ENCODE measurements at places on chromosomes 12 and 14.

GRCh38 chr12:13094367-13094766, 9.1 kb downstream of the GSG1 start:
- DNase-seq = no peak

DNA sequence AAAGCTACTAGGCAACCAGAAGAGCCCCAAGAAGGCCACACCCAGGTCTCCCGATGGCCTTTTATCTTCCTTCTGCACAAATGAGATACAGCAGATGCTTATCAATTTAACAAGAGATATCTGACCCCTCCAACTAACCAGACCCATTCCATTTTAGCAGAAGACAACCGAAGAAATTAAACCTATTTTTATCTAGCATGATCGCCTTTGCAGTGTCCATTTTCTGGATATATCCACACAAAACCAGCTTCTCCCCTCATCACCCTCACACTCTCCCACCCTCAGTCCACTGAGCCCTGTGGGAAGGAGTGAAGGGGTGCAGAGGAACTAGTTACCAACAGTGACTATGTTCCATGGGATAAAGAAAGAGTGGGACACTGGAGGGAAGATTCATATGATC, 20.9 kb upstream of the DHRS4 start:
- DNase-seq = no peak

- no peak for DNase-seq
These were observed 581.2 kb downstream of the LRFN5 start for GRCh38 chr14:42187846-42188245.

GRCh38 chr12:3920351-3921150, 47.4 kb upstream of the PARP11 start:
- no peak for DNase-seq

GRCh38 chr14:68217791-68218340, 398.3 kb downstream of the RAD51B start:
- DNase-seq = no peak

GRCh38 chr12:109994401-109995175, 1.6 kb downstream of the GIT2 start:
- no peak for DNase-seq

DNA sequence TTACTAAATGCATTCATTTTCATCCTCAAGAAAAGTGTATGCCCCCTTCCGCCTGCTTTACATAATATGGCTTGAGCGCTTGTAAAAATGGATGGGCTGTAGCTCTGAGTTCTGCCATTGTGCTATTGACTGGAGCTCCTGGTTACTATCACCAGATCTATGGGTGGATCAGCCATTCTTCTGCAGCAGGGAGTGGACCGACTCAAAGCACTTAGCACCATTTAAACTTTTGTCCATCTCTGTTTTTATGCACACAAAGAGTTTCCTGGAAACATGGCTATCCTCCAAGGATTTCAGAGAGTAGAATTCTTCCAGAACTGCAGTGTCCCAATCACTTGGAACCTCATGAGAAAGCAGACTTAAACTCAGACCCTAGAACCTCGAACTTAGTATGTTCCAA, 4.5 kb upstream of the NUMB start:
- DNase-seq = no peak

- peak; percentile 76 for DNase-seq
These were observed 985.7 kb upstream of the FBXO33 start for GRCh38 chr14:40417777-40418401.

GRCh38 chr12:130557886-130558765, 158.0 kb downstream of the RIMBP2 start:
- peak; percentile 65 for DNase-seq

DNA sequence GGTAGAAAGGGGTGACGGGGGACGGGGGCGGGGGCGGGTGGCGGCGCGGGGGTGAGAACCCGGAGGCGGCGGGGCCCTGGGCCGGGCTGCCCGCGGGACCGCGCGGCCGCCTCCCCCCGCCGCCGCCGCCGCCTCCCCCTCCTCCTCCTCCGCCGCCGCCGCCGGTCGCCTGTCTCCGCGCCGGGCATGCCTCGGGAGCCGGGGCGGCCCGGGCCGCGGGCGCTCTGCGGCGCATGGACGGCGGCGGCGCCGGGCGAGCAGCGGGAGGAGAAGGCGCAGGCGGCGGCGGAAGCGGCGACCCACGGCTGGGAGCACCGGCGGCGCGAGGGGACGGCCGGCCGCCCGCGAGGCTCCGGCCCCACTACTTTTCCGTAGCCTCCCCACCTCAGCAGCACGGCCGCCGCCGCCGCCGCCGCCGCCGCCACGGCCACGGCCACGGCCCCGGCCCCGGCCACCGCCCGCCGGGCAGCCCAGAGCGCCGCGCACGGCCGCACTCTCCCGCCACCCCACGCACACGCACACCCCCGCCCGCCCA, at the start of gene NPAS3:
TSS of gene NPAS3 (plus strand) at position 161 of the 535 bp plus-strand sequence.
- DNase-seq = no peak

- DNase-seq = no peak
These were observed 193.6 kb upstream of the GARIN6 start for GRCh38 chr12:99453836-99454538.

DNA sequence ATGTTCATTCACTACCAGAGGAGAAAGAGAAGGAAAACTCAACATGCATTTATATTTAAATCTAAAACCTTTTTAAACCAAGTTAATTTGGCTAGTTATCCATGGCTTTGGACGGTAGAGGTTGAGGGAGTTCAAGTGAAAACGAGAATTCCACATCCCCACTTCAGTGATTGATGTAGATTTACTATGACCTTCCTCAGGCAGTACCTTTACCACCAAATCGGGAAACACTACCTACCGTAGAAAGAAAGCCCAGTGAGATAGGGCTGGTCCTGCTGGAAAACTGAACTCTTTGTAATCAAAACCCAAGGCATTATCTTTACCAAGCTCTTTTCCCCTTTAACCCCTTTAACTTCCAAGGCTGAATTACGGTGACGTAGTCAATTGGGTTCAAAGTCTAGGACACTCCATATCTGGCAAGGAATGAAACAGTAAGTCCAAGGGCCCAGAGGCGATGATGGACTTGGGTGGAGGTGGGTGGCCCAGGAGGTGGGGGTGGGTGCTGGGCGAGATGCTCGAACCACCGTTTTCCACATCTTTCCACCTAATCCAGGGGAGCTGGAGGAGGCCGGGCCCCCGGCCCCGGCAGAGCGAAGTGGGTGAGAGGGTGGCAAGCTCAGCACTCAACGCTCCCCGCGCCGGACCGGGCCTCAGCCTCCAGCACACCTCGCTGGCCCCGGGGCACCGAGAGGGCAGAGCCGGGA, 618 bp downstream of the SEC23A start:
- peak; percentile 10 for DNase-seq

GRCh38 chr14:99186956-99187690, 84.9 kb downstream of the BCL11B start:
- DNase-seq = no peak

DNA sequence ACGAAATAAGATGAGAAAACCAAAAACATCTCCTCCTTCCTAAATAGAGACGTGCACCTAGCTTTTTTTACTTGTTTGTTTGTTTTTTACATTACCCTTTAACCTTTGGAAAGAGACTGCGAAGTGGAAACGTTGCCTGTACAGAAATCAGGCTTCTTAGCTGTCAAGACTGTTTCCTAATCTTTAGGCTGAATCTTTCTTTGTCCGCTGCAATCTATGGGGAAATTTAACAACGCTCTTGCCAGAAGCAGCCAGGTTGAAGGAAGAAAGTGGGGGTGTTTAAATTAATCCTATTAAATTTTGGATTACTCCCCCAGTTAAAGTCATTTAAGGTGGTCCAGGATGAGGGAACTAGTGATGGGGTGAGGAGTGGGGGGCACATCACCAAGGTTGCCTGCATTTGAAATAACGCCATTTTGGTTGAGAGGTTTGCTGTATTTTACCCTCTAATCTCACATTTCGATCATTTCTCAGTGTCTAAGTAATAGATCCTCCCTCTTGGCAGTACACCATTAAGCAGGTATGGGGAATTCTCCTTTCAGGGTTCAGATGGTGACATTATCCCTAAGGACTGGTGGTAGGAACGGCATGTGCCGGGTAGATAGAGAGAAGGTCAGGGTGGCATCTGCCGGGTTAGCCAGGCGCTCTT, 2.6 kb downstream of the FLRT2 start:
- no peak for DNase-seq

DNA sequence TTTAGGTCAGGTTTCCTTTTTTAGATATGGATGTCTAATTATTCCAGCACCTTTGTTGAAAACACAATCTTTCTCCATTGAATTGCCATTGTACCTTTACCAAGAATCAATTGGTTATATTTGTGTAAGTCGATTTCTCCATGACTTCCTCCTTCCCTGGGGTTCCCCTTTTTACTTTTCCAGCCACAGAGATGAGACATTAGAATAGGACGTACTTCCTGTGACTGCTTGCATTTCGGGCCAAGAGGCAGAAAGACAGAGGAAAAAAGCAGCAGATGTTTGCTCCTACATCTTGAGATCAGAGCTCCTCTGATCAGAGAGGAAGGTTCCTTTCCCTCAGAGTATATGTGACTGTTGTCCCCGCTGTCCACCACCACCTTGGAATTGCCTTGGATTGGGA, 453.7 kb upstream of the RGS6 start:
- DNase-seq = no peak

DNA sequence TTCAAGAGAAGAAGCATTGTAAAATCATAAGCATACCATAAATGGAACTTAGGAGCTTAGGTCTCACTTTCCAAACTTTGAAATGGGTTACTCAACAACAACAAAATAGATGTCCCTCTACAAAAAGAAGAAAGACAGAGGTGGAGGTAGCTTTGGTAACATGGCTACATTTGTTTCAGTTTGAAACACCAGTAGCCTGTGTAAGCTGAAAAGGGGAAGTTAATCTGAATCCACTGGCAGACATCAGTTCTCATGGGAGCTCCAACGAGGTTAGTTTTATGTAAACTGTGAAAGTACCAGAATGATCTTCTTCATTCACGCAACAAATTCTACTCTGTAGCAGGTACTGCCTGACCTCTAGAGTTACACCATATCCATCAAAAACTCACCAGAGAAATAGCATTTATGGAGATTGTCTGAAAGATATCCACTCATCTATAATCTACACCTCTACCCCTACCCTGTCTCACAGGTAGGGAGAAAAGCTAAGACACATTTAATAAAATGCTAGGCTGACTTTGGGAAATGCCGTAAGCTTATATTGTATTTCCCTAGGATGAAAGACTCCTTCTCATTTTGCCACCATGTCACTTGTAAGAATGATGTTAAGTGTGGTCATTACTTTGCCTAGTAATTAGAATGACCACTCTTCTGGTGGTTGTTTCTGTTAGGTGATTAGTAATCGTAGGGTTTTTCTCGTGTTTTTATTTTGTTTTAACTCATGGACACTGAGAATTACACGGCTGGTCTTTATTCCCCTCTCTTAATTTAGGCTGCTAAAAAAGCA, 224.1 kb downstream of the ASCL1 start:
- DNase-seq = no peak

GRCh38 chr14:89681086-89682018, 264.3 kb upstream of the FOXN3 start:
- no peak for DNase-seq

GRCh38 chr14:26606729-26607312, 9.0 kb upstream of the NOVA1 start:
- DNase-seq = no peak

- no peak for DNase-seq
These were observed 1131.1 kb downstream of the TMEM121 start for GRCh38 chr14:106657460-106657859.

DNA sequence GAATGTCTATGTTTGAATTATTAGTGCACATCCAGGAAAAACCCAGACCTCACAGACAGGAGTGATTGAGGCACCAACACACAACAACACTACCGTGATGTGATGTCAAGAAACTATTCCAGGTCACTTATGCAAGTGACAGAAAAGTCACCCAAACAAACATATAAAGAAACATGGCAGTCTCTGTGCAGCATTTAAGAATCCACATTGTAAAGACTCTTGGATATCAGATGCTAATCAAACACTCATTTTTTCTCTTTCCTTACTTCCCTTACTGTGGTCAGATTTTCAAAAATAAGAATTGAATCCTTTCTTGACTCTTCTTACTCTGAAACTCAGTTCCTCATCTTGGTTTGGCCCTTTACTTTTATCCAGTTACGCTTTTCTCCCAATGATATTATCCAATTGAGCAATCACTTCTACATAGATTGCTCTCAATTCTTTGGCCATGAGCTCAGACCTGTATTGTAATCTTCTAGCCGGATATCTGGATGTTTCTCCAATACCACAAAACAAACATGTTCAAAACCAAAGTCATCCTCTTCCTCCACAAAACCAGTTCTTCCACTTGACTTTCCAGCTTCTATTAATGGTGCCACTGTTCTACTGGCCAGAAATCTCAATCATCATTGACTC, 115.4 kb downstream of the DUSP6 start:
- no peak for DNase-seq

DNA sequence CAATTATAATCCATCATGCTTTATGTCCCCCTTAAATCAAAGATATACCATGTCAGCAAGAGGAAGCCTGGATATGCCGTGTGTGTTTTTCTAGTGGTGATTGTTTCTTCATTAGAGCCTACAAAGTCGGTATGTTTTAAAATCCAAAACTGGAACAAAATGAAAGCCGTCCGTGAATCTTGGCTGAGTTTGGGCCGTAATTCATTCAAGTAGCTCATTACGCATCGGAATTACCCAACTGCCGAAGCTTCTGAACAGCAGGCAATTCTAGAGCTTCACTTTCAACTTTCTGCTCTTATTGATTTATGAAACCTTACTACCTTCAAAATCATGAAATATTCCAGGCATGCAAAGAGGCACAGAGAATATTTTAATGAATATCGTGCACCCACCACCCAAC, 224.7 kb downstream of the AACS start:
- no peak for DNase-seq

DNA sequence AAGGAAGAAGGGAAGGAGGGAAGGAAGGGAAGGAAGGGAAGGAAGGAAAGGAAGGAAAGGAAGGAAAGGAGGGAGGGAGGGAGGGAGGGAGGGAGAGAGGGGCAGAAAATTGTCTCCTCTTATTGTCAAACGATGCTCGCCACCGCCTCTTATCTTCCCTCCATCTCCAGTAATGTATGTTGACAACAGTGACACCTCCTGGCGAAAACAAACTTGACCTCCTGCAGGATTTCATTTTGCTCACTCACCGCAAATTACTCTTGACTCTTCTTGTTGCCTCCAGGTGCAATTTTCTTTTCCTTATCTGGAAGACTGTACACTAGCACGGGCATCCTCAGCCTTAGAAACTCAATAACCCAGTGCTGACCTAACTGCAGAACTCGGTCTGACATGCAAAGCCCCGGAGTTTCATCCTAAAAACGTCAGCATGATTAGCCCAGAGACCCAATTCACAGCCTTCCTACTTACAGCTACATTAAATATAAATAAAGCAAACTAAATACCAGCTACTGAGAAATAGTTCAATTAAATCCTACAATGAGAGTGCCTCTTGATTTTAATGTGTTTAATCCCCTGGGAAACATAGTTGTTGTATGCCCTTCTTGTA, 512.4 kb upstream of the TMPO start:
- DNase-seq = peak; percentile 53

GRCh38 chr12:100473716-100474150, at the start of gene NR1H4:
Gene NR1H4 (plus strand): TSS chr12:100473866. CDS start chr12:100493324, 19,458 bp downstream.
- no peak for DNase-seq

DNA sequence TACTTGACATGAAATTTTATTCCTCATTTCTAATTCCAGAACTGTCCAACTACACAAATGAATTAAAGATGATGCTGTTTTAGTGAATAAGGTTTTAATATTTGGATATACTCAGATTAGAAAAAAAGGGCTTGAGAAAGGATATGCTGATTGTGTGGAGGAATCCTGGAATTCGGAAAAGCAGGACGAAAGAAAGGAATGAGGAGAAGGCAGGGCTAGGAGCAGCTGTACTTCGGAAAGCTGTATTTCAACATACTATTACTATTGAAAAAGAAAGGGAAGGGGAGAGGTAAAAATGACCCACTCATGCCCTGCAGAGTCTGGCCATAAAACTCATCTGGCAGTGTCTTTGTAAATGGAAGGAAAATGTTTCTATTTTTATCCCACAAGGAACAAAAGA, 63.1 kb upstream of the PLBD1 start:
- no peak for DNase-seq

GRCh38 chr12:93733928-93734327, 56.8 kb downstream of the CRADD start:
- no peak for DNase-seq

Measured in SHP77 treated with DMSO at 0.1 percent for 48 hours (cell line).